Occipital lobe (tissue), 3 donors: ENCODE measurements at places on chromosomes 4 and X. TPM values are rescaled to one million over a fixed set of nuclear protein-coding genes. Genes with fewer than 3 reads are reported as not detected.

DNA sequence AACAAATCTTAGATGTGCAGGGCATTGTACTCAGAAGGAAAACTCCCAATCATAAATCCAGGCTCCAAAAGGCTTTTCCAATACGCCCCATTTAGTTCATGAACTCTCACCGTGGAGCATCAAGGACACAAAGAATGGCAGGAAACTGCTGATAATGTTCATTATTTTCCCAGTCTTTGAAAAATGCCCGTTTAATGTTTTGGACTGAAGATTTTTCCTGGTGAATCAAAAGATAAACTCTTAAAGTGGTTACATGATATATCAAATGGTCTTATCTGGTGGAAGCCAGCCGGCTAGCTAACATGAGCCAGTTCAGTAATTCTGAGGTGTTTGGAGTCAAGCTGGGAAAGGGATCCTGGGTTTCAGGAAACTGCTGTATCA, 62.1 kb upstream of the AP1S2 start:
- DNase-seq = no peak

DNA sequence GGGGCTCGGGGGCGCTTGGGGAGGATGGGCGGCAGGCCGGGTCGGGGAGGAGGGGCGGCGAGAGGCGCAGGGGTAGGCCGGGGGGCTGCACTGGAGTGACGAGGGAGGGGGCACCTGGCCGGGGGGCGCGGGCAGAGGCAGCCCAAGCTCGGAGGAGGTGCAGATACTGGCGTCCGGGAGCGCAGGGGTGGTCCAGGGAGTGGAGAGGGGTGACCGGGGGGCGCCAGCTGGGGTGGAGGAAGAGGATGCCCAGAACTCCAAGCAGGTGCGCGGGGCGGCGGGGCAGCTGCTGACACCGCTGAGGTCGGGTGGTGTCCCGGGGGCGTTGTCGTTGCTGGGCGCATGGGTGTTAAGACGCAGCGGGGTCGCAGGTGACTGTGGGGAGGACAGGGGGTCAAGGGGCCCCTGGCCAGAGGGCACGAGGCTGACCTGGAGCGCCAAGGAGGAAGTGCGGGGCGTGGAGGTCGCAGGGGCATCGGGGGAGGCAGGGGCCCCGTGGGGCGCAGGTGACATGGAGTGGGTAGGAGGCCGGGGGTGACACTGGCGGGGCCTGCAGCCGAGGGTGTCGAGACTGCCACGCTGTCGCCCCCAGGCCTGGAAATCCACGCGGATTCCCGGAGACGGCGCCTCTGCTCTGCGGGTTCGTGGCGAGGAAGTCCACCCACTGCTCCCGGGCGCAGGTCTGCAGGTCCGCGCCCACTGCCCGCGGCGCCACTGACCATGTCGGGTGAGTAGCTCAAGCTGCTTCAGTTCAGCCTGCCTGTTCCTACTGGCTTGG, 928 bp downstream of the GYG2 start:
- DNase-seq = no peak

The UGT2B15 gene
- total RNA-seq = not detected

The TENM3 gene
- total RNA-seq = 44.9 TPM

GRCh38 chr4:95548738-95549245, at the start of gene UNC5C:
Gene UNC5C (minus strand): TSS chr4:95548973.
- DNase-seq = peak; percentile 88

DNA sequence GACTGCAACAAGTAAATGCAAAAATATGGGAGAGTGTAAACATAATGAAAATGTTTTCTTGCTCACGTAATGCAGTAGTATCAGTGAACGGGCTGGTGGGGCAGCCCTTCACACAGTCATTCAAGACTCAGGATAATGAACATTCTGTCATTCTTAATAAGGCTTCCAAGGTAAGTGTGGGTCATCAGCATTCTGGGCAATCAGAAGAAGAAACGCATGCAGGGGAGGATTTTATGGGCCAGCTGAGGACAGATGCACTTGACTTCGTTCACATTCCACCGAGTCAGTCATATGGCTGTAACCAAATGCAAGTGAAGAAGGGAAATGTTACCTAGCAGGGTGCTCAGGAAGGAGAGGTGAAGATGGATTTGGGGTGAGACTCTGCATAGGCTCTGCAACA, 68.0 kb upstream of the MAP9 start:
- DNase-seq = no peak

The PAGE1 gene
- not detected for total RNA-seq

GRCh38 chrX:118968031-118968430, 6.4 kb upstream of the LONRF3 start:
- DNase-seq = no peak

The RGN gene
- 3.6 TPM for total RNA-seq

The C4orf50 gene
- total RNA-seq = 17.0 TPM

- DNase-seq = no peak
Observed at GRCh38 chr4:41572956-41573355, 35.0 kb downstream of the LIMCH1 start.

DNA sequence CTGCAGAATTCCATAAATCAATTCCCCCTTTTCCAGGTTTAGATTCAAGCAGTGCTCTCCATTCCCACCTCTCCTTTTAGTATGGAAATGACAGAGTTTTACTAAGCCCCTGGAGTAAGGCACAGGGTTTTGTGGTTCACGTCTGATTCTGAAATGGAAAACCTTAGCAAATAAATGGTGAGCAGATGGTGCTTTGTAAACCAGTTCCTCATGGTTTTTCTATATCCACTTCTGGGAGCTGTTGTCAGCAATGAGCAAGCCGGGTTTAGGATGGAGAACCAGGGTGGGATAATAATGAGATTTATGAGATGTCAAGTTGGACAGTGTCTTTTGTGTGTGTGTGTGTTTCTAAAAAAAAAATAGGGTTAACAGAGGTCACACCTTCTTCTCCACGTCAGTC, 113.8 kb upstream of the RBPJ start:
- no peak for DNase-seq

GRCh38 chrX:108397627-108398391, 40.4 kb downstream of the COL4A6 start:
- no peak for DNase-seq

DNA sequence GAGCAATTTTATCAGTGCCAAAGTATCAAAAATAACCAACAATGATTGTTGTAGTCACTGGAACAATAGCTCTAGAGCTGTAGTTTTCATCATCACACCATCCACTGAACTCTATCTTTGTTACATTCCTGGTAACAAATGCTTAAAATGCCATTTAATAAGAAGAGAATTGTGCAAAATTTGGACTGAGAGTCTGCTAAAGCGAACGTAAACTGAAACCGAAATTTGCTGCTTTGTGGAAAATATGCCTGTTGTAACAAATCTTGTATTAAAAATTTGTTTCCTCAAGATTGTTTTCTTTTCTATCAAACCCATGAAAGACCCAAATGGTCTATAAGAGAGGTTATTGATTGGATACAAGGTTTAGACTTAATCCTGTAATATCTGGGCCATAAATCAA, 109.3 kb upstream of the TECRL start:
- no peak for DNase-seq

- no peak for DNase-seq
Observed at GRCh38 chr4:155094201-155094820, 114.1 kb upstream of the NPY2R start.

- DNase-seq = no peak
Observed at GRCh38 chrX:12971282-12972003, 3.5 kb upstream of the TMSB4X start.

GRCh38 chr4:178165251-178165950, 723.2 kb upstream of the AGA start:
- no peak for DNase-seq

The KIT gene
- total RNA-seq = 33.4 TPM

DNA sequence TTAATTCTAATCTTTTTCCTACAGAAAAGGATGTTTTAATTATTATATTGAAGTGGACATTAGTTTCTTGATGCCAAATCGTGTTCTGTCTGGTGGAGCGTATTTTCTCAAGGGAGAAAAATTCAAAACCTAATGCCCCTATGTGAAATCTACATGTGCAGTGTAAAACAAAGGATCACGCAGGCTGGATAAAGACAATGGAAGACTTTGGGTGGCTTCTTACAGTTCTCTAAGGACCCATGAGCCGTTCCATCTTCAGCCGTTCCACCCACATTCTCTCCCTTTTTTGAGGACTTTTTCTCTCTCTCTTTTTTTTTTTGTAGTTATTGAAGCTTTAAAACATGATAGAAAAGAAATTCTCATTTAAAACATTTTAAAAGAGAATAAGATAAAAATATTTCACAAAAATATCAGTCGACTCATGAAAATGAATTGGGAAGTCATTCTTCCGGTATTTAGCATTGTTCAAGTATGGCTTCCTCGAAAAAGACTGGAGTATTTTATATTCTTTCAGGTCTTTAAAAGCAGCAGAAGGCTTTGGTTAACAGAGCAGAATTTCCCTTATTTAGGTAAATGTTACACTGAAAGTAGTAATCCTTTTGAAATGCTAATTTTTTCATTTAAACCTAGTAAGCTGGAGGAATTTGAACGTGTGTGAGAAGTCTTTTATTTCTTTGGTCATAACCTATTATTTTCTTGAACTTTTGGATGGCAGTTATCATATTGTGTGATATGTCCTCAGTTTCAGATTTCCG, 11.0 kb downstream of the TENM3 start:
- no peak for DNase-seq

The DIPK2B gene
- 1.7 TPM for total RNA-seq

DNA sequence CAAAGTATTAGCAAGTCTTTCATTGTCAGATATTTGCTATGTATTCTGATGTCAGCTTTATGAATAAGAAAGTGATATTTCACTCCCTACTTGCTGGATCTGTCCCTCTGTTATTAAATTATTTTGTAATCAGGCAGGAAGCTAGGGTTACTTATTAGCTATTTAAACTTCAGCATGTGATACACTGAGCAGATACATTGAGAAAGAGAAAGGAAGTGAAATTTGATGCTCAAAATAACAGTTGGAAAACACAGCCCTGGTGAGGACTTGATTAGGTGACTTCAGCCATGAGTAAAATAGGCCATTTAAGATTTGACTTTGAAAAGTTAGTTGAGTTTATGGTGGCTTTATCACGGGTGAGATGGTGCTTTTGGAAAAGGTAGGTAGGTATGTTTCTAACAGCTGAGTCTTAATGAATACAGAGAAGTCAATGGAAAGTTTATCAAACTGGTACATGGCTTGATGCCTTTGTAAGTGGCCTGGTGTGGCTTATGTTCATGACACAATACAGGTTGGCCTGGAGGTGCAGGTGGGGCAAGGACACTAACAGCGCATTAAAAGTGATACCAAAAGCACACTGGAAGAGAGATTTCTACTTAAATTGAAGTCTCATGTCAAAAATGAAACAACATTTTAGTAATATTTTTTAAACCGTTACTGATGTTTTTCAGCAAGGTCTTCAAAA, 321.2 kb upstream of the SPOCK3 start:
- DNase-seq = no peak

The FAAH2 gene
- 1.2 TPM for total RNA-seq

- no peak for DNase-seq
Observed at GRCh38 chr4:38135201-38135600, 175.0 kb downstream of the PTTG2 start.

GRCh38 chrX:119374736-119375135, 24.4 kb upstream of the SLC25A43 start:
- no peak for DNase-seq

The TSPYL2 gene
- total RNA-seq = 7.0 TPM

DNA sequence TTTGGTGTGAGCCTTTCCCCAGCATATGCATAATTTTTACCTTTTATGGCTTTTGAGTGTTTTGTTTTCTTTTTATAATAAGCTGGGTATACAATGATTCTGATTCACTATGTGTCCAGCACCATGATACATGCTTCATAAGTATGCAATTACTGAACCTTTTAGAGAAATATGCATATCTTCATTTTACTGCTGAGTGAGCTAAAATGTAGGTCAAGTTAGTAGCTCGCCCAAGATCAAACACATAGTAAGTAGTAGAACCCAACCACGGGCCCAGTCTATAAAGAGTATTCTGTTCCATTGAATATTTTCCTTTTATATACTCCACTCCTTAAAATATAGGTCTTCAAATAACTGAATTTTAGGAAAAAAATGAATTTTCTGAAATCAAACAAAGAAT, 362.4 kb upstream of the HTR2C start:
- DNase-seq = no peak

The NIPAL1 gene
- 0.94 TPM for total RNA-seq

The INTU gene
- total RNA-seq = 36.3 TPM

The PSAPL1 gene
- total RNA-seq = not detected

The CXCL10 gene
- total RNA-seq = 0.78 TPM

DNA sequence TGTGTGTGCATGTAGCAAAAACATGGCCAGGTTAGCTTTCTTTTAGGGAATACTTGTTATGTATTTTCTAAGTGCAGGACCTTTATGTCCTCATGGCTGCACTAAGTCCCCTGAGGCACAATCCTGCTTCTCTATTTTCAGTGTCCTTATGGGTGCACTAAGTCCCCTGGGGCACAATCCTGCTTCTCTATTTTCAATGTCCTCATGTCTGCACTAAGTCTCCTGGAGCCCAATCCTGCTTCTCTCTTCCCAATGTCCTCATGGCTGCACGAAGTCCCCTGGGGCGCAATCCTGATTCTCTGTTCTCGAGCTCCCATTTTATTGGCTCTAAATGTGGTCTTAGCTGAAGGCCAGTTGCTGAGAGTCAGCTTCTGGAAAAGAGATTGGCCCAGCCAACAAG, 49.7 kb upstream of the GPRIN3 start:
- no peak for DNase-seq

DNA sequence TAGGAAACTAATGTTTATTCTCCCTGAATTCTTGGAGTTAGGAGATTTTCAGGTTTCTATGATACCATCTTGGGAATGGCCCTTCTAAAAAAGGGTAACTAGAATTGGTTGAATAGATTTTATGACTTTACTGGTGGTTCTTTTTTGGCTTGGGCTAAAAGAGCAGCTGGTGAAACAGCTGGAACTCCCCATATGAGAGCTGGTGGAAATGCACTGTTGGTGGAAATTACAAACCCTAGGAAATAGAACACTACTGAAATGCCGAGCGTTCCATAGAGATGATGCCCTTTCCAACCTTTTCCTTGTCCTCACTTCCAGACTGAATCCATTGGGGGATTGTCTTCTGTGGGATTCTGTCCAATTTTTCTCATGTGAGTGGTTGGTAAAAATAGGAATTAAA, 139.5 kb downstream of the STIM2 start:
- DNase-seq = no peak

- no peak for DNase-seq
Observed at GRCh38 chrX:18051690-18052089, 169.0 kb downstream of the BEND2 start.

GRCh38 chrX:11751261-11751660, 6.8 kb upstream of the MSL3 start:
- DNase-seq = no peak

- DNase-seq = no peak
Observed at GRCh38 chr4:151715881-151716280, 44.9 kb downstream of the GATB start.

GRCh38 chr4:58507079-58507478, 1396.9 kb upstream of the IGFBP7 start:
- no peak for DNase-seq

The IBSP gene
- total RNA-seq = not detected

The HSFX1 gene
- 1.7 TPM for total RNA-seq
